Fibroblast of gingiva (primary cell): ENCODE measurements at places on chromosomes 5 and 9.

DNA sequence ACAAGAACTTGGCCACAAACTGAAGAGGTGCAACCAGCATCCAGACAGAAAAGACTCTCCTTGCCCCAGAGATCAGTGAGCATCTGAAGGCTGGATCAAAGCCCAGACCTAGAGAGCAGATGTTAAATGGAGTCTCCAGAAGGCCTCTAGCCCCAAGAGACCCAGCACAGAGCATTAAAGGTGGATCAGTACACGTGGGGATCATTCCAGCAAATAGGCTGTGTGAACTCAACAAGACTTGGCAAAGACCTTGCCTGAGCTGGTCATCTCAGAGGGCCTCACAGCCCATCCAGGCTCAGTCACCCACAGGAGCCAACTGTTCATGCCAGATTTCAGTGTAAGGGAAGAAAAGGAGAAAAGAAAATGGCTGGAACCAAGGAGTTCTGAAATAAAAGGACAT, 214.0 kb downstream of the ENC1 start:
- no peak for DNase-seq

GRCh38 chr9:129173296-129174101, 4.6 kb downstream of the IER5L start:
- DNase-seq, result peak; percentile 23

GRCh38 chr9:2602704-2603116, 18.9 kb upstream of the VLDLR start:
- no peak for DNase-seq

DNA sequence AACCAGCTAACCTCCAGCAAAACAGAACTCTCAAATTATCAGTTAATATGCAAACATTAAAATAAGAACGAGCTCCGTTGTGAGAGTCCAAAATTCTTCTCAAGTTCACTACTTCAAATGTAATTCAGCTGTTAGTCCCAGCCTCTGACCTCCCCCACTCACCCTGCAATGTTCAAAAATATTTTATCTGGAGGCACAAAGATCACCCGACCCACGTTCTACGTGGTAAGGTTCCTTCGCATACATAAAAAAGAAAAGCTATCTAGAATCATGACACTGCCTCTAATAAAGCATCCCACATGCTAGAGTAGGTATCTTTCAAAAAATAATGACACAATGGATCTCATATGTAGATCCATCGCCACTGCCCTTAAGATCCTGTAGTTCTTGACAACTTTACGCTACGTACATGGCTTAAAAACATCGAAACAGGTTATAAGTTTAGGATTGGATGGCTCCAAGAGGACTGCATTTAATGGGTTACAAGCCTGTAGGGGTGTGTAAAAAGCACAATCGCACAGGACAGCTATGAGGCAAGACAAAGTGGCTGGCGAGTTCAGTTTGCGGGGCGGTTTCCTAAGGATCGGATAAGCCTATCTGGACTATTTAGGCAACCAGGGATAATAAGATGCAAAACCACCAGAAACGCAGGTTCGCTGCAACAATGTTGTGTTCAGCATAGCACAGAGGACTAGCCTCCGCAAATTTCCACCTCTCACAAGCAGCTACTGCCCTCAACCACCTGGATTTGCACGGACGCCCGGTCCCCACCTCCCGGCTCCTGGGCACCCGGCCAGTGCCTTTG, 969 bp downstream of the CLK4 start:
- peak; percentile 32 for DNase-seq

- DNase-seq, result no peak
Measured at GRCh38 chr5:87127426-87127825, 140.3 kb upstream of the RASA1 start.

- DNase-seq, result no peak
Measured at GRCh38 chr9:130432362-130432761, 12.4 kb upstream of the ASS1 start.

- no peak for DNase-seq
Measured at GRCh38 chr5:131987251-131987650, 24.2 kb downstream of the ACSL6 start.

DNA sequence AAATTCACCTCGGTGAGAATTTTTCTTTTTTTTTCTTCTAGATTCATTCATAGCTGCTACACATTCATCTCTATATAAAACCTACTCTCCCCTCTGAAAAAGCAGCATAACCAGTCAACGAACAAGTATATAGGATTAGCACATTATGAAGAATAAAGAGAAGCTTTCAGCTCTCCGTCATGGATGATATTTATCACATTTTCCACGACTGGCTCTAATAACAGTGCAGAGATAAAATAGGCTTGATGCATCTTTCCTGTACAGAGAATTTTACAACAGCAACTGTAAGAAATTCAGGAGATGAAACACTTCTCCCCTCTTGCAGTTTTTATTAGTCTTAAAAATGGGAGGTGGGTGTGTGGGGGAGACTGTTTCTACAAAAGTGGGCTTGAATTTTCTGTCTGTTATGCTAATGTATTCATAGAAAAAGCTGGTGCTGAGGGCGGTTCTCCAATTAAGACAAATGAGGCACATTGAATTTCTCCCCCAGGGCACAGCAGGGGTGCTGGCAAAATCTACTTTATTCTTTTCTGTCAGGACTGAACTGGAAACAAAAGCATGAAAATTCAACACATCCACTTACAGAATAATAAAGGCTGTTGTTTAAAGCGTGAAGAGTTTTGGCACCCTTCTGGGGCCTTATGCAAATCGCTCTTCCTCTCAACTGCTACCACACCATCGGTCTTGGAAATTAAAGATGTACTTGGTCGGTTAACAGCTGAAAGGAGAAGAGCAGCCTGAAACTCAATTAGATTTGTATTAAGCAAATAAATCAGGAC, 233.9 kb upstream of the ZNF608 start:
- DNase-seq, result no peak

DNA sequence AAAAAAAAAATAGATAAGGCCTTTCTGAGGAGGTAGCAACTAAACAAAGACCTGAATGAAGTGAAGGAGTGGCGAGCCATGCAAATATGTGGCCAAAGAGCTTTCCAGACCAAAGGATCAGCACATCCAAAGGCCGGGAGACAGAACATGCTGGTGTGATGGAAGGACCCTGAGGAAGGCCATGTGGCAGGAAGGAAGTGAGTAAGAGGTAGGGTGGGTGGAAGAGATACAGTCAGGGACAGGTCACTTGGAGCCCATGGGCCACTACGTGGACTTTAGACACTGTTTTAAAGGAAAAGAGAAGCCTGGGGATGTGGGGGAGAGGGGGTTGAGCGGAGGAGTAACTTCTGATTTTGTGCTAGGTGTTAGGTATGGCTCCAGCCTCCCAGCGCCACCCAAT, 31.3 kb downstream of the SPRY4 start:
- DNase-seq, result no peak

- DNase-seq, result no peak
Measured at GRCh38 chr9:14500705-14501104, 186.8 kb upstream of the NFIB start.

- no peak for DNase-seq
Measured at GRCh38 chr9:106758911-106759310, 104.1 kb upstream of the ZNF462 start.

DNA sequence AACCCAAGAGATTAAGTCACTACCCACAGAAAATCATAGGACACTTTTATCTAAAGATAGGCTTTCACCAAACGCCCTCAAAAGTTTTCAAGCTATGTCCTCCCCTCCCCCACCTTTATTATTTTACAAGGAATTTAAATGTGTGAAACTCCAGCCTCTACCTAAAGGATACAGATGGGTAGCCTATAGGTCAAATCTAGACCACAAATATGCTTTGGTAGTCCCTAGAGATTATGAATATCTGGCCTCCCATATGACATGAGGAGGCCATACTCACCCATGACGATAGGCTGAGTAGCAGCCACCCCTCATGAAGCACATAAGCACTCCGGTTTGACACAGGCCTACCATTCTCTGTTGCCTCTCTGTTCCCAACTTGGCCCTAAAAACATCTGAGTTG, 11.9 kb downstream of the SIL1 start:
- DNase-seq, result no peak

DNA sequence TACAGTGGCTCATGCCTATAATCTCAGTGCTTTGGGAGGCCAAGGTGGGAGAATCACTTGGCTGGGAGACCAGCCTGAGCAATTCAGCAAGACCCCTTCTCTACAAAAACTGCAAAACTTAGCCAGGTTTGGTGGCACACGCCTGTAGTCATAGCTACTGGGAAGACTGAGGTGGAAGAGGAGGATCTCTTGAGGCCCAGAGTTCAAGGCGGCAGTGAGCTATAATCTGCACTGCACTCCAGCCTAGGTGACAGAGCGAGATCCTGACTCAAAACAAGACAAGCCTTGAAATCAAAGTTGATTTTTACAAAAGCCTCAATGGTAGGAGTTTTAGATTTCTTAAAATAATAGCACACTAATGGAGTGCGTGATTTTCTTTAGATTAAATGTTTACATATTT, 14.6 kb downstream of the UBE2D2 start:
- no peak for DNase-seq

DNA sequence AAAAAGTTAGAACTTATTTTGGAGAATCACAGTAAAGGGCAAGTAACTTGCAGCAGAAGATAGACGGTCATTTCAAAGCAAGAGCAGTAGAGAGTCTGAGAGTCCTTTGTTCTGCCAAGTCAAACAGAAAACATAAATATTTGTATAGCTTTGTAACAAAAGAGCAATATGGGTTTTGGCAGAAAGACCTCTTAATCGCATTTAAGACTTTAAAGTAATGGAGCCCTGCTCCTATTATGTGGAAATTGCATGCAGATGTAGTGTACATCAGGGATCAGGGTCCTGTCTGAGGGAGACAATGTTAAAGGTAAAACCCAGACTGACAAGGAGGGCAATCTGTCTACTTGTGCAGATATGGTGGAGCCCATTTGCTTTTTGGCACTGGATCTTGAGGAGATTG, 87.2 kb downstream of the PGM5 start:
- DNase-seq, result no peak

DNA sequence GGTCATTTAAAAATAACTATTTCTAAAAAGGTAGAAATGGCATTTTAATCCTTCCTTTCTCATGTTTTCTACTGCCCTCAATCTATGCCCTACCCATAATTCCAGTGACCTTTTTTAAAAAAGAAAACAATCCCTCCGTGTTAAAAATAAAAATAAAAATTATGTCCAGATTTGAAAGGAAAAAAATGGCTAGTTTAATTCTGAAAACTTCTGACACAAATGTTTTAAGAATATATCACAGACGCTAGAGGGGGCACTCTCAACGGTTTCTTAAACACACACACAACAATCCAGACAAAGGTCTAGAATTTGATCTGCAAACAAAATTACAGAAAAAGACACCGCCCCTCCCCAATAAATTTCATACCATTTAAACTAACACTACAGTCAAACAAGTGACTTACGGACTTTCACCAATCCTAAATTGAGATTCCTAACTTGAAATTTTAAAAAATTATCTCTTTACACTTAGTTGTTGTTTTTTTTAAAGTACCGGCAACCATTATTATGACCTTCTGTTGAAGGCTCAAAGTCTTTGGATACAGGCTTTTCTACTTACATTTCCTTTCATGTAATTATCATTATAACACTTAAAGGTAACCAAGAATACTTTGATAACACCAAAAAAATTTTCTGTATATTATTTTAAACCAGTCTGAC, 38.2 kb downstream of the CLINT1 start:
- peak; percentile 45 for DNase-seq

GRCh38 chr5:1764606-1764960, 35.1 kb downstream of the MRPL36 start:
- DNase-seq, result no peak

DNA sequence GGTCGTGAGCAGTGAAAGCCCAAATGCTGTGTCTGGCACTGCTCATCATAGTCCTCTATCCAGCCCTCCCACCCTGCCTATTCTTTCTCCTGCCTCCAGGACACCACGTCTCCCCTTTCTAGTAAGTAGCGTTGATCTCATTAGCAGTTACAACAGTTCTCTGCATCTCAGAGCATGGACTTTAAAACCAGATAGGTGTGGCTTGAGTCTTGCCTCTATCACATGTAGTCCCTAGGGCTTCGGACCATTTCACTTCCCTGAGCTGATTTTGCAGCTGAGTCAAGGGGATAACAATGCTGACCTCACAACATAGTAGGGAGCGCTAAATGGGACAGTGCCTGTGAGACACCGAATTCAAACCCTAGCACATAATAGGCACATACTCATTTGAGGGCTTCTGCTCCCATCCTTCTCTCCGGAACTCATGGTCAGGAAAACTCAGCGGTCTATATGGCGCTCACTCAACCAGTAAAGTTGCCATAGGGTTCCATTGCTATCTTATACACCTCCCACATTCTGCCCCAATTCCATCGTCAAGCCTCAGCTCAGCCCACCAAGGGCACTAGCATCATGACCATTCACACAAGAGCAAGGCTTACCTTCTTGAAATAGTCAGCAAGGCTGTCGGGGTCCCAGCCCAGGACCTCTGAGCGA, 515 bp downstream of the LCP2 start:
- DNase-seq, result no peak
